ENCODE measurements at places on chromosomes 2 and 18.

DNA sequence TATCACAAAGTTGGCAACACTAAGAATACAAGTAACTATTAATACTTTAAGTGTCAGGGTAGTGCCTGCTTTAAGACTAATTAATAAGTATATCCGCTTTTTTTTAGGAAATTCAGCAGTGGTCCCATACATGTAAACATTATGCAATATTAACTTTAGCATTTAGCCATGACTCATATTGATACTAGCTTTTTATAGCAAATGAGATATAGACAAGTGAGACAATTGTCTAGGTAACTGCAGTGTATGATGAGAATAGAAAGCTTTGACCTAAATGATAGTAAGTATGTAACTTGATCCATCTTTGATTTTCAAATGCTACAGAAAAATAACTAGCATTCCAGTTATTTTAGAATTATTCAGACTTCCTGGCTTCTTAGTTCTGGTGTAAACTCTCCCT, 27.4 kb upstream of the VRK2 start:
- DNase-seq: no peak

DNA sequence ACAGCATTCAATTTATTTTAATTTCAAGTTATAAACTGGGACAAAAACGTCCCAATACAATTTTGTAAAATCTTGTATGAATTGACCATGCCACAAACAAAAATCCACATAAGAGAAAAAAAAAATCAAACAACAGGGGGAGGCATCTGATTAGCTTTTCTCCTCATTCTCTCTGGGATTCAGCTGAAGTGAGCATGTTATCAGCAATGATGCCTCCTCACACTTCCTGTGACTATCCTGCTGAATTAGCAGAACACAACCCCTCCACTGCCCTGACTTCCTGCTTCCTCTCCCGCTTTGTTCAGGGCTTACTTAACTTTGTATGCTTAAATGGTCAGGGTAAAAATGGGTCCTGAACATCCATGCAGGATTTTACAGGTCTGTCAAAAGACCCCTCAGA, 132.2 kb upstream of the ITGB6 start:
- no peak for DNase-seq

DNA sequence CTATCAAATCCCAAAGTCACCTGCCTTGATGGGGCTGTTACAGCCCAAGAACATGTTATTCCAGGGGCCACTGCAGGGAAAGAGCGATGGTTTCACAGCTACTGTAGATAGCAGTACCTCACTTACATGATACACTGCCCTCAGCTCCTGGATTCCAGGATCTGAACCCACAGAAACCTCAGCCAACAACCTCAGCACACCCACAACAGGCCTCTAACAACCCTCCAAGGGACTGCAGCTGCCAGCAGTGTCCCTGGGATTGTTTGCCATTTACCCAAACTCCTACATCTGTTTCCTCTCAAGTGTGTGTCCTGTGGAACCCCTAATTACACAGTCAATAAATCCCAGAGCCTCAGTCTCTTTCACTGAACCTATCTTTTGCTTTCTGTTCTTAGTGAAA, 28.2 kb downstream of the OSBPL1A start:
- DNase-seq: no peak

GRCh38 chr2:29420999-29421782, 306.0 kb downstream of the CLIP4 start:
- DNase-seq: no peak

DNA sequence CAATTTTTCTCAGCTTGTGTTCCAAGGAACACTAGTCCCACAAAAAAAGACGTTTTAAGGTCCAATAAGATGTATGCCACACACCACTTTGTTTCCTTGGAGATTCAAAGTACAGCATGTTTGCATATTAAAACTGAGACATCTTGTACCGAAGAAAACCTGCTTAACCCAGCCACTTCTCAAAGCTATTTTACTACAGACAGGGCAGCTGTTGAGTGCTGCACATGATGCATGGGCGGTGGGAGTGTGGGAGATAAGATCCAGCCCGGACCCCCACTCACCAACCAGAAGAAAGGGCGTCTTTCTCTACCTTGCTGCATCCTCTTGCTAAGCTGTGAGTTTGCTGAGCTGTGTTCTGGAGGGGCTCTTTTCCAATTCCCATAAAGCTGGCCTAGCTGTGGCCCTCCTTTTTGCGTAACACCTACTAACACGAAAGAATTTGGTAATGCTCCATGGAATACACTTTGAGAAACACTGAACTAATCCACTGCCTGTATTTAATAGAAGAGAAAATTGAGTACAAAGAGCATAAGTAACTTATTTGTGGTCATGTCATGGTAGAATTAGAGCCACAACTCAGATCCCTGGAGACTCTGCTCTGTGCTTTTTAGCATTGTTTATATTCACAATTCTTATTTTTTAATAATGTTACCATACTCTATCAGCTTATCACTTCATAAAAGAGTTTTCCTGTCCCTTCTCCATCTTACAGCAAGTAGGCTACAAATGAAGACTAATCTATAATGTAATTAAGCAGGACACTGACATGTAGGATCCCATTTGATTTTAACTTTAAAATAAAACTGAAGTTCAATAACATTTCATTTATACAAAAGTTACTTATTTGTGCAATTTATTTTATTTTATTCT, 90.0 kb downstream of the PLEKHM3 start:
- no peak for DNase-seq

DNA sequence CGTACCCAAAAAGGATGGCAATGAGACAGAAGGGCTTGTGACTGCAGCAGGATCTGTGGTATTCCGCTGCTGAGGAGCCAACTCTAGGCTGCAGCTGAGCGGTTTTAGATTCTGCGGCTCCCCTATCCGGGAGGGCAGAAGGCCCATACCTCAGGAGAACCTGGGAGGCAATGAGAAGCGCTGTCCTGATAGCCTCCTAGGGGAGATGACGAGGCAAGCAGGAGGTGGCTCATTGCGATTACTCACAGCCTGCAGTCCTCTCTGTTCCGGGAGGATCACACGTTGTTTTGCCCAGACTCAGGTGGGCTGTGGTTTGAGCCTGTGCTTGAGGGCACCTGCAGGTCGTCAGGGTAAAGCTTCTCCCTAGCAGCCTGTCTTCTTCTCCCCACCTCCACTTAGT, 65.1 kb downstream of the COA5 start:
- no peak for DNase-seq

- DNase-seq: no peak
Measured at GRCh38 chr2:217930761-217931563, 71.8 kb downstream of the TNS1 start.
